Nucleus accumbens (tissue), 56 donors: ENCODE measurements at places on chromosomes 2 and 18.

- no peak for DNase-seq
Observed at GRCh38 chr2:214839464-214839863, 30.0 kb upstream of the BARD1 start.

- DNase-seq = no peak
Observed at GRCh38 chr2:163794635-163795034, 58.8 kb upstream of the FIGN start.

DNA sequence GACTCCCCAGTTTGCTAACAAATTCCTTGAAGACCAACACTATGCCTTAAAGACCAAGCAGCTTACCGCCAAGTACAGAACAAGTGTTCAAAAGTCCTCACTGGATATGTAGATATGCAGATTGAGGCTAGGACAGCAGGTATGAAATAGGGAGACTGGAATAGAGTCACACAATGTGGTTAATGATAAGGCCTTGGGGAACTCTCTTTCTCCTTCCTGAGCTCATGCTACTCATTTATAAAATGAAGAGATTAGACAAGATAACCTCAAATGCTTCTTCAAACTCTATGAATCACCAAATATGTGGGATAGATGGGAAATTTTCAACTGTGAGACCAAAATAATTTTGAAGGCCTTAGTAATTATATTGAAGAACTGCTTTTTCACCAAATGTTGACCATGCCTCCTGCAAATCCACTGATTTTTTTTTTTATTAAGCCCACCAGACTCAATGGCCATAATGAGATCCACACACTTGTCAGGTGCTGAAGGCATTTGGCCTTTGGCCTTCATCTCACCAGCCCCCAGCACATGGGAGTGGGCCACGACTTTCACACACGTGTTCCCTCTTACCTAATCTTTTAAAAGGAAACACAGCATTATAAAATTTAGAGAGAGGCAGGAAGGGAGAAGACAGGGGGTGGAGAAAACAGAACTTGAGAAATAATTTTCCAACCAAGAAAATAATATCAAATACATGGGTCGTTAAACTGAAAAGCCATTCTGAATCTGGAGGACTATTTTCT, 181.5 kb downstream of the EN1 start:
- DNase-seq = no peak

GRCh38 chr2:235460548-235461047, 33.2 kb upstream of the AGAP1 start:
- DNase-seq = no peak

DNA sequence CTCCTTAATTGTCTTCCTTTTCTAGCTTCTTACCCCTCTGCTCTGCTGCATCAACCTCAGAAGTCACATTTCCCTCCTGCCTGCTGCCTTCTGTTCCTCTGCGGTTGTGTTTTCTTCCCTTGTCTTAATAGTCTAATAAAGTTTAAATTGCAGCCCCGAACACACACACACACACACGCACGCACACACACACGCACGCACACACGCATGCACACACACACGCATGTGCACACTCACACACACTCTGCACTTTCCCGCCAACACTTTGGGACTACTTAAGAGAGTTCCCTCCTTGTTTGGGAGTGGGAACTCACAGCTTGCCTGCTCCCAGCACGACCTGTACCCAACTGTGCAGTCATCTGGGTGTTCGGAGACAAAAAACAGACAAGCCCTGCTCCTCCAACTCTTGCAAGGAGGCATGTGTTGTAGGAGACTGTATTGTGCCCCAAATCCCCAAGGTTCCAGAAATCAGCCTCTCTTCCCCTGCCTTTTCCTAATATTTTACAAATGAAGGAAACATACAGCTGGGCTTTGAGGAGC, 99.1 kb downstream of the SETBP1 start:
- no peak for DNase-seq
